CD4-positive, alpha-beta T cell treated with Interleukin-17A for 1 hour (primary cell): ENCODE measurements at places on chromosomes 6 and 20.

DNA sequence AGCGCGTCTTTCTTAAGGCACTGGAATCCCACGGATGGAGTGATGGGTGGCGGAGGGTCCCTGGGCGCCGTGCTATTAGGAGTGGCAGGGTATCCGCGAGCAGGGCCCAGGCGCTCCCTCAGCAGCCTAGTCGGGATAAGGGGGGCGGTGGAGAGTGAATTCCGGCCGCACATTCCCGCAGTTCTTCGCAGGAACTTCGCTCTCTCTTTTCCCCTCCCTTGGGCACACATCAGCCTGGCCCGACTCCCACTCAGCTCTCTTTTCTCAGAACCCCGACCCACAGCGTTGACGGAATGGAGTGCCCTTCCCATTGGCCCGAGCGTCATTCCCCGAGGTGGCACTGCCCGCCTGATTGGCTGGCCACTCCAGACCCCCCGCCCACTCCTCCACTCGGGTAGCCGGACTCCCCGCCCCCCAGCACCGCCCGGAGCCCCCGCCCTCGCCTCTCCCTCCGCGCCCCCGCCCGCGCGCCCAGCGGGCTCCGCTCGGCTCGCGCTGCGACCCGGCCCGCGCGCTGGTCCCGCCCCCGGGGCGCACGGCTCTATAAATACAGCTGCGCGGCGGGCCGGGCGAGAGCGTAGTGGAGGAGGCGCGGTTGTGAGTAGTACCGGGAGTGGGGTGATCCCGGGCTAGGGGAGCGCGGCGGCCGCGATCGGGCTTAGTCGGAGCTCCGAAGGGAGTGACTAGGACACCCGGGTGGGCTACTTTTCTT, at the start of gene ID4:
Gene ID4, plus strand, starts transcription at position 572 of the 712 bp plus-strand sequence. CDS start 385 bp downstream, outside the sequence.
- no peak for DNase-seq

DNA sequence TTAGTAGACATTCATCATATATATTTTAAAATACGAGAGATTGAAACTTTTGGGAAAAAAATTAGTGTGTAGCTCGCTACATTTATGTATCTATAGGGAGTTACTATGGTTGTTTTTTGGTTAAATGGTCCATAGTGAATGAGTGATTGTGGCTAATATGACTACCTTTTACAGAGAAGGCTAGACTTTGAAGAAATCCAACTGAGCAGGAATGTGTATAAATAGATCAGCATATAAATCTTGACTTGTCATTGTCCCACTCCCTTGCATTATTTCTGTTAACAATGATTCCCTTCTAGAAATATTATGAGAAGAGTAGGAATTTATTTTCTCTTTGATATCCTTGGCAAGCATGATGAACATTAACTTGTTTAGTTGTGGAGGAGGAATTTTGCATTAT, 737.8 kb upstream of the MAP3K7 start:
- DNase-seq = no peak

- DNase-seq = no peak
Measured at GRCh38 chr6:134177753-134178160, 125.3 kb upstream of the SLC2A12 start.

DNA sequence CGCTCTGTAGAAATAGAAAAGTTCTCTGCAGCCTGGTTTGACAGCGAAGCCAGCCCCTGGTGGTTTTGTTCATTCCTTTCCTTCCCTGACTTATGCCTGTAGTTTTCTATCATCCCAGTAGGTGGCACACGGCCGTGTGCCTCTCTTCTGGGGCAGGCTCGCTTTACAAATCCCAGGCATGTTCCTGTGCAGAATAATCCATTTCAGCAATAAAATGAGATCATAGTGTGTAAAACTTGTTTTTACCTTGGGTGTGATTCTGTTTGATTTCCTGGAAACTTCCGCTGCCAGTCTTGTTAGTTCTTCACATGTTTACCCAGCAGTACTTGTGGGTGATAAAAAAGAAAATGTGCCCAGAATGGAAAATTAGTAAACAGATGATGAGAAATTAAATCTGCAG, 7.4 kb upstream of the INSM1 start:
- peak; percentile 42 for DNase-seq

- DNase-seq = no peak
Measured at GRCh38 chr20:19565736-19566135, 192.3 kb upstream of the RIN2 start.

DNA sequence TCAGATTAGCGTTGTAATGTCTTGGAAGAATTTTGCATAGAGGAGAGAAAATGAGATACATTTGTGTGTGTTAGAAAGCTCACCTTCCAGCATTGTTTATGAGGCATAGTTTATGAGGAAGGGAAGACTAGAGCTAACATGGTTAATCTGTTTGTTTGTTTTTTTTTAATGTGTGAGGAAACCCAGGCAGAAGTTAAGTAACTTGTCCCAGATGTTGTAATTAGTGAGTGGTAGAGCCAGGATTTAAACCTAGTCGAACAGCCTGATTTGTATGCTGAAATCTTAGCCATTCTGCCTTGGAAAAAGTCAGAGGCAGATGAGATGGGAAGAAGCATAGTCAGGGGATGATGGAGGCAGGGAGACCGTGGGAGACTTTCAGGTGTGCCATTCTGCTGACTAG, 29.1 kb downstream of the NDUFAF5 start:
- DNase-seq = no peak

DNA sequence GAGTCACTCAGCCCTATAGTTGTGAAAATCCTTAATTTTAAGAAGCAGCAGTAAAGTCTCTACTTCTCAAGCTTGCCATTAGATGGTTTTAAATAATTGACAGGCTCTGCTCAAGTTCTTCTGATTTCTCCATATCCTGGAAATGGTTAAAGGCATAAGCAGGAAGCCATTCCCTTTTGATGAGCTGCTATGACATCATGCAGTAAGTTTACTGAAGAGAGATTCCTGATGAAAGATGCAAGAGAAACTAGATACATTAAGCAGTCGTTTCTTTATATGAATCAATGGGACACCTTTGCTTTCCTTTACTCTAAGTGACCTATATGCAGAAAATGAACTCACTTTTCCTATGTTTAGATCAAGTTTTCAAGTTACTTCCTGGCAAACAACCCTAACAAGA, 9.8 kb downstream of the POPDC3 start:
- DNase-seq = no peak

DNA sequence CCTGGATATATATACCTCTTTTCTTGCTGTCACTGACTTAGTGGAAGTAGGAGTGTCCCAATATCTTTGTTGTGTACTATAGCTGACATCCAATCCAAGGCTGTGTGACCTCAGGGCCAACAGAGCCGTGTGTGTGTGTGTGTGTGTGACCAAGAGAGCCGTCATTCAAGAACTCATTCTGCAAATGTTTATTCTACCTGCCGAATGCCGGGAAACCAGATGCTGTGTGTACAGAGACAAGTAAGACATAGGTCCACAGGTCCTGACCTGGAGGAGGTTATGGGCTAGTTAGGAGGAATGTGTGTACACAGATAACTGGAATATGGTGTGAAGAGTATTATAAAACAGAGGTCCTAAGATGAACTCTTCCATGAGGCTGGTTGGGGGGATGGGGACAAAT, 190.0 kb downstream of the DHX35 start:
- DNase-seq = no peak

DNA sequence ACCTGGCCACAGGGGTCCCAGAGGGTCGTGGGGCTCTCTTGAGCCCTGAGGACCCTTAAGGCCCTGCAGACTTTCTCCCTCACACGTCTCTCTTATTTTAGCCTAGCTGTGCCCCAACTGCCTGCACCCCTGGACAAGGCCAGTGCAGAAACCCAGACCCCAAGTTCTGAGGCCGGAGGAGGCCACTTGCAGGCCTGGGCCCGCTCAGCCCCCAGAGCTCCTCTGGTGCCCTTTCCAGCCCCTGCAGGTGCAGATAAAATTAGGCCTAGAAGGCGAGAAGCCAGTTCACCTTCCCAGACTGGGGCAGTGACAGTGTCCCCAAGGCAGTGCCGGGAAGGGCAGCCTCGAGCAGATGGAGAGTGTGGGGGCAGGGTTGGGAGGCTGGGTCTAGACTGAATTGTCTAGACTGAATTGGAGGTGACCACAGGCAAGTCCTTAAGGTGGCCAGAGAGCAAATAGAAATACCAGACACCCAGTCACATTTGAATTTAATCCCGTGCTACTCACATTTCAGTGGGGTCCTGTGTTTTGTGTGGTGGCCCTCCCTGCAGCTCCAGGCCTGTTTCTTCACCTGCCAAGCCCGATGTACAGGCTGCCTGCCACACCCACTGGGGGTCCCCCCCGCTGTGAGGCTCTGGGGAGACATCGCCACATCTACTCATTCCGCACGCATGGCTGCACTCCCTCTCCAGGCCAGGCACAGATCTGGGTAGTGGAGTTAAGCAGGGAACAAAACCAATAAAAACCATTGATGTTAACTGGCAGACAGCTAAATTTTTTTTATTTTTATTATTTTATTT, 8.6 kb upstream of the IP6K3 start:
- no peak for DNase-seq

- DNase-seq = no peak
Measured at GRCh38 chr20:25525867-25526266, 59.5 kb downstream of the NINL start.

- no peak for DNase-seq
Measured at GRCh38 chr6:106773522-106773921, 144.1 kb downstream of the QRSL1 start.

- DNase-seq = no peak
Measured at GRCh38 chr20:59010321-59010994, 3.4 kb upstream of the CTSZ start.

DNA sequence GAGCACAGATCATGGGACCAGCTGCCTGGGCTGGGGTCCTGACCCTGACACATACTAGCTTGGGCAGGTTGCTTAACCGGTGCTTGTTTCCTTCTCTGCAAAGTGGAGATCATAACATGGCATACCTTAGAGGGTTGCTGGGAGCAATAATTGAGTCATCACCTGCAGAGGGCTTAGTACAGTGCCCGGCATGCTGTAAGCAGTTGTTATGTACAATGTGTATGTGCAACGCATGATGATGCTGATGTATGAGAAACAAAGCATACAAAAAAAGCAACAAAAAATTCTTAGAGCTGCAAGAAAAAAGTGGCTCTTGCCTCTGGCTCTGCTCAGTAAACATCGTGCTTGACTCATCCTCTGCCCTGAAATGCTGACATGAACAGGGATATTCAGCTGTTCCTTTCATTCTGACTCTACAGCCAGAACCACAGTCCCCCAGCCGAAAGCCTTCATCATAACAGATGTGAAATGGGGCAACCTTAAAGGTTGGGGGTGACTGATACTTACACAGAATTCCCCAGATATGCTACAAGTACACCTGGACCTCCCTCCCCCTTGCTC, 91.7 kb downstream of the CLIC5 start:
- DNase-seq = no peak

DNA sequence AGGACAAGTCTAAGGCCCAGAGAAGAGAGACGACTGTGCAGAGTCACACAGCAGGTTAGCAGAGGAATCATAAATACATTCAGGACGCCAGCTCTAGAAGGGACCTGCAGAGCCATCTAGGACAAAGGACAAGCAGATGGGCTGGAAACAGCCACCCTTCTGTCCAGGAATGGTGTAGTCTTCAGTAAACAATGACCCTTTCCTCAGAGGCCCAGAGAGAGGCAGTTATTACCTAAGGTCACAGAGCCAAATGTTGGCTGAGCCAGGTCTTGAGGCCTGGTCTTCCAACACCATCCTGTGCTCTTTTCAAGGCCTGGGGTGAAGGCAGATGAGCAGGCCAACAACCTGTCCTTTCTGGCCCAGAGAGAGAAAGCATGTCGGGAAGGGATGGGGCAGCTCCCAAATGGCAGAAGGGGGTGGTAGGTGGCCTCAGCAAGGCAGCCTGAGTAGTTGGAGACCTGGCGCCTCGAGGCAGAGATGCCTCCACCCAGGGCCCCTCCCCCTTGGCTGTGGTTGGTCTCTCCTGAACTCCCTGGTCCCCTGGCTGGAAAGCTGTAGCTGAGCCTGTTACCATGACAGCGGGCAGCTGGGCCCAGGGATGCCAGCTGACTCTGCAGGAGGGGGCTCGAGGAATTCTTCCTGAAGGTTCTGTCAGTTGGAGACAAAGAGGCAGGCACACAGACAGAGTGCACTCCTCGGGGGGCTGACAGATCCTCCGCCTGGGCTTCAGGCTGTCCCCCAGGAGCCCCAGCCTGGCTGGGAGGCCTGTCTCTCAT, 24.8 kb downstream of the EPB41L1 start:
- DNase-seq = no peak

DNA sequence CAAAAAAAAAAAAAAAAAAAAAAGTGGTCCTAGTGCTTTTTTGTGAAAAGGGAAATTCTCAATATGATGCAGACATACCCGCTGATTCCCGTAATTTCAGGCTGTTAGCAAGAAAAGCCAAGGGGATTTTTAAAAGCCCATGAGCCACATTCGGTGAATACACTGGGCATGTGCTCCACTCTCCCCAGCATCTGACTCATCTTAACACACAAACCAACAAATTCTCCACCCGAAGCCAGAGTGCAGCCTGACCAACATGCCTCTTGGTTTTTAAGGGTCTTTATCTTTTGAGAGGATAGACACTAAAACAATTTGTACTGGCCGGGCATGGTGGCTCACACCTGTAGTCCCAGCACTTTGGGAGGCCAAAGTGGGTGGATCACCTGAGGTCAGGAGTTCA, 45.5 kb upstream of the CD83 start:
- no peak for DNase-seq

GRCh38 chr6:170102038-170102437, 188.8 kb downstream of the DLL1 start:
- no peak for DNase-seq

GRCh38 chr6:3359101-3359752, 97.6 kb downstream of the SLC22A23 start:
- DNase-seq = no peak

DNA sequence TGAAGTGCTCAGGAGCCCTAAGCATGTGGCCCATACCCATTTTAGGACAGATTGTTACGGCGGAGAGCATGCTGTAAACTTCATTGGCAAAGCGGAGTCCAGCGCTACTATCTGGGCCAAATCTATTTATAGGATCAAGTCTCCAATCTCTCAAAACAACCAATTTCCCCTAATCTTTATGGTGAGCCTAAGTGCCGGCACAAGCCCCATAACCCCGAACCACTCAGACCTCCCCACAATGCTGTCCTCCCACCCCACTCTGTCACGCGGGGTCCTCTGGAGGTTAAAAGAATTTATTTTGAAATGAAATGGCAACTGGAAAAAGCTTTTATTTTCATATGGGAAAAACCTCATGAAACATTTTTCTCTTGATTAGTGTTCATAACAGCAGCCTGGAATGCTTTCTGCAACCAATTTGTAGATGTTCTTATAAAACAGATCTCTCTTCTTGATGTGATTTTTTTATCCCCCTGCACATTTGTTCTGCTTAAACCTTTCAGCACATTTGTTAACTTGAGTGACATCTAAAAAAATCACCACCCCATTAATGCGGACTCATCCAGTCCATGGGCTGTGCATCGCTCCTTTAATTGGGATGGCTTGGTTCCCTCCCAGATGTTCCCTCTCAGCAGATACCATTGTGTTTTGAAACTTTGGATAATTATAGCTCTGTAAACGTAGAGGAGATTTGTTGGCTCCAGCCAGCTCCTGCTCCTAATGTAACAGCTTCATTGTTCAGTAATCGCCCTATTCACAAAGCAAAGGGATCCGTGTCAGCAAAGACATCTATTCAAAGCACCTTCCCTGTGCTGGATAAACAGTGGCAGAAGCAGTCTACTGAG, 323.6 kb downstream of the CD83 start:
- no peak for DNase-seq
